ENCODE measurements at places on chromosomes 12 and 14. TPM values are rescaled to one million over a fixed set of nuclear protein-coding genes. Genes with fewer than 3 reads are reported as not detected.
A peak's percentile ranks its signal among the peaks of the same experiment; 100 is the strongest.

DNA sequence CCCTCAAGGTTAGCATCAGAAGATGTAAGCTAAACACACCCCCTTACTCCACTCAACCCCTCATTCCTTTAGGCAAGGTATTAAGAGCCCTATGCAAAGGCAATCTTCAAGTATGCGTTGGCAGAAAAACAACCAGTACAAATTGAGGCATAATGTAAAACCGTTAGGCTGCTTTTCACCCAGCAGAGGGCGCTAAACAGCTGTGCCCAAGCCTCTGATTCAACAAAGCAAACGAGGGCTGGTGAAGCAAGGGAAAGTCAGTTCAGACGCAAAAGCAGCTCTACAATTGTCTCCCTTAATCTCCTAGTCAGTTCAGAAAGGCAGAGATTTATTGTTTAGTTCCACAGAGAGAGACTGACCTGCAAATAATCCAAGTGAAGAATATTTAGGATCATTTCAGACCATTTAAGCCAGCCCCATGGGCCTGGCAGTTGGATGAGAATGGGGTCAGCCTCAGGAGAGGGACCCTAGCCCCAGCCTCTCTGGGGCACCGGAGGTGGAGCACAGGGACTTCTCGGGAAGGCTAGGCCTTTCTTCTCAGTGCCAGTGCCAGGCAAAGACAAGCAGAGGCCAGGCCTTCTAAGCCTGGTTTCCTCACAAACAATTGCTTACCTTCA, 23.5 kb downstream of the DCAF5 start:
- peak; percentile 67 for DNase-seq

DNA sequence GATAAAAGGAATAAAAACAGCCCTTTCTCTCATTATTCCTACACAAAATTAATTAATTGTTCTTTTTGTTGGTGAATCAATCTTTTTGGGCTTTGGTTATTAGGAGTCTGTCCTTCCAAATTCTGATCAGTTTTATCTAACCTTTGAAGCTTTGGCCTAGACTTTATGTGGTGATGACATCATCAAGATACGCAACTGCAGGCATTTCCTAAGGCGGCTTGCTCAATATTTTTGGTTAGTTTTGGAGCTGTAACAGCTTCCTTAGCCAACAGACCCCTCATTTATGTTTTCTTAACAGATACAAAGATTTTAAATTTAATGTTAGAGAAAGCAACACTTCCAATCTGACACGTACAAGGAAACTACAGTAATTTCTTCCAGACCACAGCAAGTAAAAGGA, 87.8 kb upstream of the PDE3A start:
- no peak for DNase-seq

DNA sequence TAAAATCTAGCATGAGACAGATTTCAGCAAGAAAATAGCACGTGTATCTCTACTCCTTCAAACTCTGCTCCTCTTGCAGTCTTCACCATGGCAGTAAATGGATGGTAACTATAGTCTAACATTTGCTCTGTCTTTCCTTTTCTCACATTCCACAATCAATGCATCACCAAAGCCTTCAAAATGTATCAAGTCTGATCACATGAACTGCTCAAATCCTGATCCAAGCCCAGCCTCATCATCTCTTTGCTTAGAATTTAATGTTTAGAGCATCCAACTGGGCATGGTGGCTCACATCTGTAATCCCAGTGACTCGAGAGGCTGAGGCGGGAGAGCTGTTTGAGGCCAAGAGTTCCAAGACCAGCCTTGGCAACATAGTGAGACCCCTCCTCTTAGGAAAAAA, 45.9 kb downstream of the CDK17 start:
- DNase-seq = no peak

- DNase-seq = no peak
Measured at GRCh38 chr14:23722675-23723074, 86.5 kb downstream of the DHRS2 start.

DNA sequence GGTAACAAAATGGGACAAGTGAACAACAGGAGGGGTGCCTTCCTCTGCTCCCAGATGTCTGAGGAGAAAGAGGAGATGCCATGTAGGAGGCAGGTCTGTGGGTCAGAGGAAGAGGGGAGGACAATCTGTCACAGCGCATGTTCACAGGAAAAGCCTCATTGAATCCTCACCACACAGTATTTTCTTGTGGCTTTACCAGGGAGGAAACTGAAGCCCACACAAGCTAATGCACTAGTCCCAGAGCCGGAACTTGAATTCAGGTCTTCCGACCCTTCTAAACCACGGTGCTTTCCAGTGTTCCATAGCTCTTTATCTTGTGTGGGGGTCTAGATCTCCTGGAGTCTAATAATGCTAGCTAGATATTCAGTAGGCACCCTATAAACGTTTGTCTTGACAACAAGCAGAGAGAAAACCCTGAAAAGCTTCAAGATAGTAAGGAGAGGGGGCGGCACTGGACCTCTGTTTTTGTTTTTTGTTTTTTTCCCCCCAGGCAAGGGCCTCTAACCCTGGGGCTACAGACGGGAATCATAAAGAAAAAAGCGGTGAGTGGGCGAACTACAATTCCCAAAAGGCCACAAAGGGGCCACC, 371 bp upstream of the SHMT2 start:
- DNase-seq = no peak

GRCh38 chr14:23446291-23446851, 10.9 kb upstream of the MYH7 start:
- no peak for DNase-seq

- DNase-seq = no peak
Measured at GRCh38 chr14:55819610-55820304, 239.8 kb downstream of the KTN1 start.

DNA sequence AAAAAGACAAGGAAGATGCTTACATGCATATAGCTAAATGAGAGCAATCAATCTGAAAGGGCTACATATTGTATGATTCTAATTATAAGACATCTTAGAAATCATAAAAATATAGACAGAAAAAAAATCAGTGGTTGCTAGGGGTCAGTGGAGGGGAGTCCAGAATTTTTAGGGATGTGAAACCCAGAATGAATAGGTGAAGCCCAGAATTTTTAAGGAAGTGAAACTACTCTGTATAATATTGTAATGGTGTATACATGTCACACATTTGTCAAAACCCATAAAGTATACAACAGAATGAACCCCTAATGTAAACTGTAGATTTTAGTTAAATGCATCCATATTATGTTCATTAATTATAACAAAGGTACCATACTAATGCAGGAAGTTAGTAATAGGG, 713.2 kb downstream of the FLRT2 start:
- no peak for DNase-seq

GRCh38 chr14:55891692-55892091, 226.5 kb upstream of the PELI2 start:
- DNase-seq = no peak

DNA sequence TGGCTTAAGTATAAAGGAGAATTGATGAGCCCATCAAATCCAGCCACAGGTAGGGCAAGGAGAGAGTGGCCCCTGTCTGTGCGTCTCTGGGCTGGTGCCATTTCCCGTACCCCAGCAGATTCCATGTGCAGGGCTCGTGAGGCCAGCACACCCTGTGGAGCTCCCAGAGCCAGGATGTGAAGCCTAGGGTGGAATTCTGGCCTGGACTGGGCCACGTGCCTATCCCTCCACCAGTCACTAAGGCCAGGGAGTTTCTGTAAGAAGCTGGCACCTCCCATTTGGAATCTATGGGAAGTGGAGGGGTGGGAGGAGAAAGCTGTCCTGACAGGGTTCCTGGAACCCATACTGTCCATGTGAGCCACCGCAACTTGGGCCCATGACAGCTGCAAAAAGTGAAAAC, 148.5 kb downstream of the FOXN3 start:
- no peak for DNase-seq

GRCh38 chr14:60278350-60278749, 29.3 kb downstream of the PPM1A start:
- DNase-seq = no peak

SLC6A13 gene
- total RNA-seq = 3.2 TPM

OTUB2 gene
- total RNA-seq = 0.35 TPM

All from Right ventricle myocardium inferior (tissue), 1 donor.